ENCODE measurements at places on chromosomes 4 and X. TPM values are rescaled to one million over a fixed set of nuclear protein-coding genes. Genes with fewer than 3 reads are reported as not detected.

DNA sequence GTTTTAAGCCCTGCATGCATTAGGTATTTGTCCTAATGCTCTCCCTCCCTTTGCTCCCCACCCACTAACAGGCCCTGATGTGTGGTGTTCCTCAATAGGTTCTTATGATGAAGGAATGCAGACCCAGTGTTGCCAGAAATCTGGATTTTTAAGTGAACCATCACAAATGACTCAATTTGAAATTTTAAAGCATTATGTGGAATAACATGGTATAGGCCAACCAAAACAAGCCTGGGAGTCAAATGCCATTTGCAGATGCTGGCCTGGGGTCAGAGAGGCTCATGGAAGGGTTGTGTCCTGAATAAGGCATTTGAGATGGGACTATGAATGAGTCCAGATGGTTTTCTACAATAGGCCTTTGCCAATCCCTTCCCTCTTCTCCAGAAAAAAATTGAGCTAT, 179.6 kb downstream of the SHROOM3 start:
- no peak for DNase-seq

DNA sequence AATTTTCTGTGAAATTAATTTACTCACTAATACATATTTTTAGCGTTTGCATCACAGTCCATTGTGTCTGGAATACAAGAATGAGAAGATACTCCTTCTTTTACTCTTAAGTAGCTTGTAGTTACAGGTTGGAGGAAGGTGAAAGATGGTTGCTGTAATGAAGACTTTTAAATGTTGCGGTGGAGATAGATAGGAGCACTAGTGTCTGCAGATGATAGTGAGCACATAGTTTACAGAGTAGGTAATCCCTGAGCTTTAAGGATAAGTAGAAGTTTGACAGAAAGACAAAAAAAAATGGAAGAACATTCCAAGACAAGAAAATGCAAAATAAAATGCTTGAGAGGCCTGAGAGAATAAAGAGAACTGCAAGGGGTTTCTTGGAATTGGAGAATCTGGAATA, 5.4 kb upstream of the SLC39A8 start:
- DNase-seq = no peak

GRCh38 chrX:136778916-136779315, 1.8 kb downstream of the ARHGEF6 start:
- DNase-seq = no peak

DNA sequence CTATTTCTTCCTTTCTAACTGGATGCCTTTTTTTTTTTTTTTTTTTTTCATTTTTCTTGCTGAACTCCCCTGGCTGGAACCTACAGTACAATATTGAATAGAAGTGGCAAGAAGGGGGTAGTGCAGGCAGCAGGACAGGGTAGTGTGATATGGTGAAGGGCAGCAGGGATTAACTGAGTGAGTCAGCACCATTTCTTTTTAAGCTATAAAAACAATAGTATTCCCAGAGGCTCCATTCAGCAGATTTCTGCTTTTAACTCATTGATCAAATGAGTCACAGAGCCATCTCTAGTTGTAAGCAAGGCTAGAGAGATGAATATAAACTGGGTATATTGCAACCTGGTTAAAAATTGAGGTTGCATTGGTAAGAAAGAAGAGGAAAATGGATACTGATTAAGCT, 53.6 kb upstream of the SETD7 start:
- DNase-seq = no peak

- DNase-seq = no peak
Observed at GRCh38 chr4:165343353-165344191, 16.1 kb downstream of the MSMO1 start.

Gene AADAT
- polyA plus RNA-seq = 31.8 TPM

Gene MAP7D2
- polyA plus RNA-seq = 3.8 TPM

GRCh38 chr4:29259556-29259955, 1460.6 kb upstream of the PCDH7 start:
- no peak for DNase-seq

DNA sequence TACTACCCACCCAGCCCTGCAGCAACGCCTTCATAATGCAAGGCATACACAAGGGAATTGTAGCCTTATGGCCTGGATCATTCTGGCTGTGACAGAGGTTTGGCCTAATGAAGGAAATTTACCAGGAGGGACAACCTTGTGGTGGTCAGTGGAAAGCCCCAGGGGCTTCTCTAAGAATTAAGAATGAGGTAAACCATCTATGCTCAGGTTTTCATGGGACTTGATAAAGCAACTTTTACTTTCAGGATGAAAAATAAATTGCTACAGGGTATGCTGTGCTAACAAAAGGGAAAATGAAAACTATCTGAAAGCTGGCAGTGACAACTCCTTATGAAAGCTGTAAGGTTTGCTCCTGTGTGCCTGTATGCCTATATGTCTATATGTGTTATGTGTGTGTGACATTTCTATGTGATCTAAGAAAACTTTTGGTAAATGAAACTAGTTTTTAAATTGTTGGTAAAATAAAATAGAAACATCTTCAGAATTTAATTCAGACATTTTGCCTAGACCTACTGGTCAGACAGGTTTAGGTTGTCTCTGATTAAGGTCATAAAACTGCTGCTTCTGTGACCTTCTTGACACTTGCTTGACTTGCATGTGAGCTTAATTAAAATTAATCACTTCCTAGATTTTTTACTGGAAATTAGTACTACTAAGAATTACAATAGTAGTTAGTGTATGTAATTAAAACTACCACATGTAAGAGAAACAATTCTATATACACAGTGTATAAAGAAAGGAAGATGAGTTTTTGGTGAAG, 19.9 kb upstream of the TXK start:
- DNase-seq = no peak

DNA sequence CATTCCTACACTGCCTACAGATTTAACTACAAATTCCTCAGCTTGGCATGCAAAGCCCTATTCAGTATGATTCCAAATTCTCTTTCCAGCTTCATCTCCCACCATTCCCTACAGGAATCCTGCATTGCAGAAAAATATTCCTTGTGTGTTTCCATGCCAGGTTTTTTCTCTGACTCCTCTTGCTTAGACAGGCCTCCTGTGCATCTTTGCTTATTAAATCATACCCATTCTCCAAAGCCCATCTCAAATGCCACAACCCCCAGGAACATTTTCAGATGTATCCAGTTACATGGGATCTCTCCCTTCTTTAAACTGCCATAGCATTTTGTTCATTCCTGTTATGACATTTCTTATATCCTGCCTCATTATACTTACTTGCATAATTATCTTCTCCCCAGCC, 106.4 kb upstream of the GRIA3 start:
- DNase-seq = no peak

DNA sequence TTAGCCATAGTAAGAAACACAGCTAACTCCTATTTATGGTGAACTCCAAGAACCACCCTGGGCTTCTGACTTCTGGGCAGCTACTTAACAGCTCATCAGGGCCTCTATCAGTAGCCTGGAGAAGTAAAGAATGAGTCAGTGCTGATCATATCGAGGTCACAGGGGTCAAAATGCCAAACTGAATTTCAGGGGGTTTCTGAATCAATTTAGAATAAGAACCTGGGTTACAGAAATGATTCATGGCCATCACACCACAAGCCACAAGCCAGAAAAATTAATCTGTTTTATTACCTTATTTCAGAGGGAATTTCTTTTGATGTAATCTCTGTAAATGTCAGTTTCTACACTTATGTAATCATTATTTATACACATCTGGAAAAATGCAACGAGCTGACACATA, 64.4 kb downstream of the CHST7 start:
- no peak for DNase-seq

DNA sequence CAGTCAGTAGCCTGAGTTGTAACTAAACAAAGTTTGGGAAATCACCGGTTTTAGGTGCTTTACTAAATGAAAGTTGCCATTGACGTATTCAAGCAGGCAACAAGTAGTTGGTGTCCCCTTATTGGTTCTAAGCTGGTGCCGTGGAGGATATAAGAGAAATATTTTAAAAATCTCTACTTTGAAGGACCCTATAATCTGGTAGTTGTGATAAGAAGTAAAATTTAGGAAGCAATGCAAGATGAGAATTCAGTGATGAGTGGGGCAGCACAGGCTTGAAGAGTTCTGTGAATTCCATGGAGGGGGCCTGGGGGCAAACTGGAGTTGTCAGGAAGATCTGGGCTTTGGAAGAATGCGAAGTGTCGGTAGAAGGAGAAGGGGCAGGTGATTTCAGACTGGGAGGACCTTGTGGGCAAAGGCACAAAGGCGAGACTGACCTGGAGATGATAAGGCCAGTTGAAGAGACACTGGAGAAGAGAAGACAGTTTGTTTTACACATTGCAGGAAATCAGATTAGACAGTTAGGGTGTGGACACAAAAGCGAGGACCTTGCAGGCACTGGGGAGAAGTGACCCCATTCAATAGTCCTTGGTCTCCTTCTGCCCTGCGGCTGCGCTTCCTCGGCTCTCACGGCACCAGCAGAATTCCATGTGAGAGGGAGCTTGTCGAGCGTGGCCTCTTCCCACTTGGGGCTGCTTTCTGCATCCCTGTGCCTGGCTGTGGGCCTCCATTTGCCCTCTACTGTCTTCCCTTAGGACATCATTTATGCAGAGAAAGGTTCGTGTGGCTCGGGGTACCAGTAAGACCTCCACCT, 1.3 kb downstream of the RHOH start:
- DNase-seq = no peak

GRCh38 chr4:177119021-177119471, 190.6 kb upstream of the NEIL3 start:
- no peak for DNase-seq

GRCh38 chrX:1400742-1401471, 9.0 kb upstream of the SLC25A6 start:
- DNase-seq = no peak

Gene GPR101
- polyA plus RNA-seq = not detected

GRCh38 chrX:149124526-149125108, 380.5 kb downstream of the IDS start:
- no peak for DNase-seq

Gene GPRASP1
- polyA plus RNA-seq = 16.3 TPM

- no peak for DNase-seq
Observed at GRCh38 chrX:137342969-137343368, 223.0 kb upstream of the ZIC3 start.

Gene GAGE1
- polyA plus RNA-seq = not detected

- no peak for DNase-seq
Observed at GRCh38 chrX:24055043-24055356, 244 bp downstream of the EIF2S3 start.

DNA sequence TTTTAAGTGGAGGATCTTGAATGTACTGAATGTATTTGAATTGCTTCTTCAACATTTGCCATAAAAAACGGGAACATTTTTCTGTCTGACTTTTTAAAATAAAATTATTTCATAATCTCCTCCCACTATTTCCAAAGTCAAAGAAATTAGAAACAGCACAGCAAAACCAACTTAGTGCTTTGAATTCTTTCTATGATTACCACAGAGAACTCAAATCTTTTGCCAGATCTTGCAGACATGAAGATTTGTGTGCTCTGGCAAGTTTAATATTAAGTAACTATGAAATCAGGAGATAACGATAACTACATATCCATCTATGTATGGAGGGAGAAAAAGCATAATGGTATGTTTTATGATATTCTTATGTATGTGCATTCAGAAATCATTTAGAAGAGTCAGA, 982.2 kb downstream of the PCDH7 start:
- DNase-seq = no peak

- DNase-seq = no peak
Observed at GRCh38 chr4:1349359-1350168, 2.6 kb downstream of the UVSSA start.

DNA sequence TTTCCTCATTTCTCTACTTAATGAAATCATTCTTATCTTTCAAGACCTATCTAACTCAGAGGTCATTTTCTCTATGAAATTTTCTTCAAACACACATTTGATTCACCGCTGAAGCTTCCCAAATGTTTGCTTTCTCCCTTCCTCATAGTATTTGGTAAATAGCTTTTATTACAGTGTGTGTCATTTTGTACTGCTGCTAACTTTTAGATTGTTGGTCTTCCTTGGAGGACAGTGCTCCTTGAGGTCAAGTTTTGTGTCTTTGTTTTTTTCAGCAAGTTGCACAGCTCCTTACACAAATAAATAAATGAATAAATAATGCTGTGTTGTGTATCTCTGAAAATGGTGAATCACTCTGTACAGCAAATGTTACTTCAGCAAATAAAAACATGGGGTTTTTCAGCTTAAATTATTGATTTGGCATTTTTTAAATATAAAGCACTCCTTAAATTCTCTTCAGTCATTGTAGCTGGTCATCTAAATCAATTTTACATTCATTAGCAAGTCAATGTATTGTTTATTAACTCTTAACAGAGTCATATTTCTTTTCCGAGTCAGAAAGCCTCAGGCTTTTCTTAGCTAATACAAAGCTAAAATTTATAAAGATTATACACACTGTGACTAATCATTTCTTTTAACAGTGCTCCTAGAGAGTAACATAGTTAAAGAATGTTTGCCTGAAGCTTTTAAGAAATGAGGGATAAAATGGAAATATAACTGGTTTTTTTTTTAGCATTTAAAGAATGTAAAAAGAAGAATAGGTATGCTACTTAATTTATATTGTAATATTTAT, 30.1 kb upstream of the MAD2L1 start:
- no peak for DNase-seq

DNA sequence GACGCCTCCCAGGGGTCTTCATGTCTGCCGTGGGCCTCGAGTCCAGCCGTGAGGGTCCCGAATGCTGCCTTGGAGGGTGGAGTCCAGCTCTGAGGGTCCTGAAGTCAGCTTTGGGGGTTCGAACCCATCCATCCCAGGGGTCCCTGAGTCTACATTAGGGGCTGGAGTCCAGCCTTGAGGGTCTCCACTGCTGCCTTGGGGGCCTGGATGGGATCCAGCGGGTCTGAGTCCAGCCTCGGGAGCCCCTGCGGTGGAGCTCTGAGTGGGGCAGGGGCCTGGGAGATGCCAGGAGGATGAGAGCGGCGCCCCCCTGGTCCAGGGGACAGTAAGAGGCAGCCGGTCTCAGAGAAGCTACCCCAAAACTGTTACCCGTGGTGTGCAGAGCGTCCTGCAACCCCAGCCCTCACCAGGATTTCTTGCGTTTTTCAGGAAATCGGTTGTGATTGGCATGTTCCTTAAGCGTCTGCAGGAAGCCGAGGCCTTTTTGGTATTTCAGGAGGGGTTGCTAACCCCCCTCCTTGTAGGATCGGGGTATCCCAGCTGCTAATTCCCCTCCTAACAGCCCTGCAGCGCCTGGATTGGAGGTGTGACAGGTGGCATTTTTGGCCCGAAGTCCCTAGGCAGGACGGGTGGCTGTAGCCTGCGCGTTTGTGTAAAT, 1.7 kb upstream of the GTPBP6 start:
- DNase-seq = no peak

GRCh38 chr4:169976951-169977350, 49.2 kb downstream of the MFAP3L start:
- no peak for DNase-seq

Data from renal pelvis (tissue), 12 donors.